HFF-Myc (cell line): ENCODE measurements at places on chromosomes 2 and 18.
A peak's percentile ranks its signal among the peaks of the same experiment; 100 is the strongest.

DNA sequence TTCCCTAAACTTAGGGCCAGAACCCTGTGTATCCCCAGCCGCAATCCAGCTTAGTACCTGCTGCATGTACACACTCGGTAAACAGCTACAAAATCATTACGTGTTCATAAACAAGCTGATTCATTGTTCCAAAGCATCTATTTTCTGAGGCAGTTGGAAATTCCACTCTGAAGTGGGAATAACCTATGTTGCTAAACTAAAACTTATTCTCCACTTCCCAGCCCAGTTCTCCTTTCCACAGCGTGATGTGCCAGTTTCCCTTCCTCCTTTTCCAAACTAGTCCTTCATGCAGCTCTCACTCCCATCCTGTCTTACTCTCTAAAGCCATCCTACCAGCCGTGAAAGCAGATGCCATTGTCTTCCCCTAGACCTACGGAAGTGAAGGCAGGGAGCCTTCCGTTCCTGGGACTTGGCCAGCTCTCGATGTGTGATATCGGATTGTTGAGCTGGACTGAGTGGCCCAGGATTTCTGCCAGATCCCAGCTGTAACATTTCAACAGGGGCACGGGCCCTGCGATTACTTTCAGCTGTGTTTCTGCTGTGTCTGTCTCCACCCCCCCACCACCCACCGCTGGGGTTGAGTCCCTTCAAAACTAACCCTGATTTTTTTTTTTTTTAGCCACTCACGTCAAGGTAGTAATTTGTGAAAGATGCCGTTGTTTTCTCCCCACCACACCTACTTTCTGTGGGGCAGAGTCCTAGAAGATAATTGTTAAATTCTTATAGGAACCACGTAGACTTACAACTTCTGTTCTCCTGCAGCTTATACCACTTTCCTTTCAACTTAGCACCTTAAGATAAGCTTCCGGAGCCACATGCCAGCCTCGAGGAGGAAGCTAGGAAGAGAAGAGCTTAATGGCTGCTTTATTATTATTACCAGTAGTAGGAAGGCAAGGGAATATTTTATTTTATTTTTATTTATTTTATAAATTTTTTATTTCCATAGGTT is 100.9 kb downstream of the CRIM1 start:
- peak; percentile 67 for DNase-seq

DNA sequence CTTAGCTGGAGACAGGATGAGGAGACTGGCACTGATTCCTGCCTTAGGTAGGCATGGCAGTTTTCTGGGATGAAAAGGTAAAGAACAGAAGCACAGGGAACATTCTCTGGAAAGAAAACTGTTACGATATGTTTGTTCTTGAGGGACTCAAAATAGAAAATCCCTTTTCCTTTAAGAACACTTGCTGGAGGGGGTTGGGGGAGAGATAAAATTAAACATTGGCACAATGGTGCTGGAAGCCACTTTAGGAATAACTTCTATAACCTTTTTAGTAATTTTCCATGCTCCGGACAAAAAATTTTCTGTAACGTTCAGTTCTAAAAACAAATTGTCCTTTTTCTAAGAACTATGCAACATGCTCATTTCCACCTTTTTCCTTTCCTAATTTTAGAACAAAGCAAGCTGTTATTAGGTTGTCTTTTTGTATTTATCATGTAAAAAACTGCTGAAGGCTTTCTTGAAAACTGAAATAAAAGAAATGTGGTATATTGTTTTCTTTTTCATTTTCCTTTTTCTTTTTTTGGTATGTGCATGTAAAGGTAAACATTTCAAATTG is 343.8 kb downstream of the EPHA4 start:
- no peak for DNase-seq

DNA sequence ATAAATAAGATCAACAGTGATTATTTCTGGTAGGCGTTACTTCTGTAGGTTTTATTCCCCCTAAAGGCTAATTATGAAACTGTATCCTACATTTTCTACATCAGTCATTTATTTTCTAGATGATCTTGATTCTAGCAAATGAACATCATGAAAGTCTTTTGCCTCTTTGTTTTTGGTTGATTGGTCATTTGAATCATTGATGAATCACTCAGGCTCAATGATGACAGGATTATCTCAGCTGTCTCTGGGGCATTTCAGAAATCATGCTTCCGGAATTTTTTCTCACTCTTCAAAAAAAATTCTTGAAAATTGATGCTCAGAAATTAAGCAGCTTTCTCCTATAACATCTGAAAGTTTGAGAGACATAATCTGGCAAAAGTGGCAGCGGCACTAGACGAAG is 298.9 kb upstream of the TCF4 start:
- no peak for DNase-seq

DNA sequence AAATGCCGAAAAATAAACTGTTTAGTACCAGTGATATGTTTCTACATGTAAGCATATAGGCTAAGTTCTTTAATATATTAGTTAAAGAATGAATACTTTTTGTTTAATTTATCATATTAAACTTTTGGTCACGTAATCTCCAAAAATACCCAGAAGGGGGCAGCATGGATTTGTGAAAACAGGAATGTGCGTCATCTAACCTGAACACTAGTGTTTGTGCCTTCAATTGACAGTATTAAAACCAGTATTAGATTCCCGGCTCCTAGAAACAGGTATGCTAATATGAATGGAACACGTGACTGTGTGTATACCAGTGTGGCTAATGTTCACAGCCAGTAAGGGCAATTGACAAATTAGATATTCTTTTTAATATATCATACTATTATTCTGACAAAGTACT is 51.8 kb downstream of the WDR7 start:
- peak; percentile 24 for DNase-seq

- no peak for DNase-seq
These were observed 94.9 kb downstream of the AGAP1 start for GRCh38 chr2:235588750-235589149.
